ENCODE measurements at places on chromosomes 6 and 20.

DNA sequence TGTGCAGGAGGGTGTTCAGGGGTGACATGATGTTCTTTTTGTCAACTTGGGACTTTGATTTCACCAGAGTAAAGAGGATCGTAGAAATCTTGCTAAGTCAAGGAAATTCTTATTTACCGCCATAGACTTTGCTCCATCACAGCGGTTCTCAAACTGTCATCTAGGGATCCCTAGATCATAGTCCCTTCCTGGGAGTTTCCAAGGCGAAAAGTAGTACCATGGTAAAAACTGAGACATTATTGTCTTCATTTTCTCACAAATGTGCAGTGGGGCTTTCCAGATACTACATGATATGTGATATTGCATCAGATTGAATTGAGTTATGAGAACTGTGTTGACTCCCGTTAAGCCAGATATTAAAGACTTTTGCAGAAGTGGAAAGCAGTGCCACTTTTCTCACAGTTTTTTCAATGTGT, 79.7 kb downstream of the JARID2 start:
- no peak for DNase-seq

DNA sequence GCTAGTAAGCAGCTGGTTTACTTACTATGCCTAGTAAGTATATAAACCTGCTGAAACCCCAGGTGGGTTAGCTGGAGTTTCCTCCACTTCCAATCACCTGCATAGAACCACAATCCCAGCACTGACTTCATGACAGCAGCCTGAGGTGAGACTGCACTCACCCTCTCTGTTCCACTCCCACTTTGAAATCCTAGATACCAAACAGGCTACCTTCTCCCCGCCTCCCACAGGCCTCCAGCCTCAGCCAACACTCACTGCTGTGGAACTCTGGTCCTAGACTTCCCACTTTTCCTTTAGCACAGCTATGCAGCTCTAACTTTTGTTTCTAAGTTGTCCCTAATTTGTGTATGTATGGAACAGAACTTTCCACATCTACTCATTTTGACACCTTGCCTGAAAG, 149.7 kb upstream of the ARID1B start:
- no peak for DNase-seq

DNA sequence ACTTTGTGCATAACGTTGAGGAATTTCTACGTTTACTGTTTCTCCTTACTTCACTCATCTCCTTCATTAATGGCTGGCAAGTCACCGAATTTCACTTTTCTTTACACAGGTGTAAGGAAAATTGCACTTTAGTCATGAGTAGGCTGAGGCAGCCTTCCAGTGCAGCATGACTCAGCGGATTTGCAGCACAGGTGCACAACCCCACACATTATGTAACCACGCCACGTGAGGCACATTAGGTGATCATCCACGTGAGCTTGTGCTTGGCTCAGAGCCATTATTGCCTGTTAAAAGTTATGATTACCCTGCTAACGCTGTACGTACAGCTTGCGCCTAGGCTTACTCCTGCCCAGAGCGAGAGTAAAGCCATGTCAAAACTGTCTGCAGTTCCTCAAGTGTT, 158.8 kb downstream of the NKAIN2 start:
- no peak for DNase-seq

DNA sequence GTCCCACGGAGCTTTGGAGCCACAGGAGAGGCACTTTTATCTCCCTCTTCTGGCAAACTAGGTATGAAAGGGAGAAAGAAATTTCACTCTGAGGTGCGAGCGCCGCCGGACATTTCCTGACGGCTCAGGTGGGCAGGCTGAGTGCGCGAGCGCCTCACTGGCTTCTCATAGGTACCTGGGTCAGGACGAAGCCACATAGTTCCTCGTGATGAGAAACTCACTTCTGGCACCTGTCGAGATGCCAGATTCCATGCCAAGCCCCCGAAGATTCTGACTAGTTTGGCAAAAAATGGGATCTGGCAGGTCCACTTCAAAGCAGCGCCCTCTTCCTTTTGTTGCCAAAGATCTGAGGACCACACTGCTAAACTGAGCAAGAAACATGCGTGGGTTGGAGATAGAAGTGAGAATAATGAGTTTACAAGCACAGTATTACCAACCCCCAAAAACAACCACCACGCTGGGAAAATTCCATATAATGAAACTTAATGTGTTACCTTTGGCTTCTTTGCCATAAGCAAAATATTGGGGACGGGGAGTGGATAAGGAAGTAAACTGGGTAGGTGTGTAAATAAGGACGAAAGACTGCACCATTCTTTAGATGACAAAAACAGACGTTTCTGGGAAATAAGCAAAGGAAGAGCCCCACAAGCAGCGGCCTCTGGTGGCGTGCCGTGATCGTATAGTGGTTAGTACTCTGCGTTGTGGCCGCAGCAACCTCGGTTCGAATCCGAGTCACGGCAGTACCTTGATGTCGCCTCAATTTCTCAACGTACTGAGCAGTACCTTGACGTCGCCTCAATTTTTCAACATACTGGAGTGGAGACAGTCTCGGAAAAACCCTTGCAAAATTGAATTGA, 89.8 kb upstream of the PRSS16 start:
- no peak for DNase-seq

DNA sequence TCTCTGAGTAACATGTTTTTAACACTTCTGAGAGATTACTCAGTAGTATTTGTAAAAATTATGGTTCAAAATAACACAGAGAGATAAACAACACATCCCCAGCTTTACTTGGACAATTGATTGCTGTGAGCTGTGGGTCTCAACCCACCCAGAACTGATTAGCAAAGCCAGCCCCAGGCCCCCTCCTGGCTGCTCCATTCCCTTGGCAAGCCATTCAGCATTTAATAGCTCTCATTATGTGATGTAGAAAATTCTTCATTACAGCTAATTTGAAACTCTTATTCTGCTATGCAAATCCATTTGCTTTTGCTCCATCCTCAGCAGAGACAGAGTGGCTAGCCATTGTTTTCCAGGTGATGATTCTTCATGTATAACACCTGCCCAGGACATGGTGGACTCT, 16.6 kb upstream of the SIRT5 start:
- DNase-seq = no peak

DNA sequence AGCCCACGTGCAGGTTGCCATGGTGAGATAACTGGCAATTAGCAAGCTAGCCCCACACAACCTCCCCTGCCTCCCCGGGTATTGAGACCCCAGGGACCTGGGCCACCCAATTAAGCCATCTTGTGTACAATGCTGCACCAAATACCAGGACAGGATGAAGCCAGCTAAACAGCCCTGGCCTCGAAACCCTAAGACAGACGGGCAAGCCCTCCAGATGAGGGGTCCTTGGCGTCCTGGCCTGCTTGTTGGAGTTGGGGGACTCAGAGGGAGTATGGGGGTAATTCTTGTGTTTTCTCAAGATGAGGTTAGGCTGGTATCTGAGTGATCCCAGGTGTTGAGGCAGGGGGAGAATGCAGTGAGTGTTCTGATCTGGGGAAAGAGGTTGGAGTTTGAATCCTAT, 8.8 kb upstream of the MAPRE1 start:
- DNase-seq = no peak

DNA sequence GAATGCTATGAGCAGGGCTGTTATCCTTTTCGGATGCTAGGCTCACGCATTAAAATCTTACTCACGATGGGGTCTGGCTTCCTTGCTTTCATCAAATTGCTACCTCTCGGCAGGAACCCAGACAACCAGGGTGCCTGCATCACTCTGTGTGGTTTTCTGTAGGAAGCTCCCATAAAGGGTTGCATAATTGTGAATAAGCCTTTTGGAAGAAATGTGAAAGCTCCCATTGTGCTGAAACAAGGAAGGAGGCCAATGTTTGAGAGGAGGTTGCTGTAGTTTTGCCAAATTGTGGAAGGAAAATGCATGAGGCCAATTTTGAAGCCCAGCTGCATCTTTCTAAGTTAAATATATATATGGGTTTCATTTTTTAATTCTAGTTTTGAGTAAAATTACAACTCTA, 615.5 kb downstream of the C6orf118 start:
- no peak for DNase-seq

DNA sequence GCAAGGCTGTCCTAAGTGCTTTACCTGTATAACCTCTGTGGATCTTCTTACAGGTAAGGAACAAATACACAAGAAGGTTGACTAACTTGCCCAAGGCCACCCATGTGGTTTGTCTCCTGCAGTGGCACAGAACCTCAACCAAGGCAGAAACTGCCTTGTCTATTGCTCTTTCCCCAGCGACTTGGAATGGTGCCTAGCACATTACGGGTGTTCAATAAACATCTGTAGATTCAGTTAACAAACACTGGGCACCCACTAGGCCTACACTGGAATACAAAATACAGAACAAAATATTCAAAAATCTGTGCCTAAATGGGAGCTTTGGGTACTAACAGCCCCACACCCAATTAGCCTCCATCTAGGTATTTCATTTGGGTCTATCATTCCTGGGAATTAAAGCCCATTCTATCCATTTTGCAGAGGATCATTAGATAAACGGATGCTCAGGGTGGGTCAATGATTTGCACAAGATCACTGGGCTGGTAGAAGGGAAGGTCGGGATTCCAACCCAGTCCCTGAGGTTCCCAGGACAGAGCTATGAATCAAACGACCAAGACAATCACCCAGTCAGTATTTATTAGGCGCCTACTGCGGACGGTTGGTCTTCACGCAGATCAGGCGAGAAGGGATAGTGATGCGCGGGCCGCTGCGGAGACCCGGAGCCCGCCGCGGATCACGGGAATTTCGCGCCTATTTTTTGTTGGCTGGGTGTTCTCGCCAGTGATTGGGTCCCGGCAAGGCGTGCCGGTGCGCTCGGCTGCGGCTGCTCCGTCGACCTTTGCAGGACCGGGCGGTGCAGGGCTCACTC, at the start of gene STK35:
Gene STK35 (plus strand): TSS at position 771 of the 808 bp plus-strand sequence. CDS start 55 bp downstream, outside the sequence.
- DNase-seq = no peak

GRCh38 chr6:5850848-5851255, 155.9 kb downstream of the NRN1 start:
- DNase-seq = no peak

GRCh38 chr20:22931653-22932608, 103.2 kb upstream of the SSTR4 start:
- DNase-seq = no peak

DNA sequence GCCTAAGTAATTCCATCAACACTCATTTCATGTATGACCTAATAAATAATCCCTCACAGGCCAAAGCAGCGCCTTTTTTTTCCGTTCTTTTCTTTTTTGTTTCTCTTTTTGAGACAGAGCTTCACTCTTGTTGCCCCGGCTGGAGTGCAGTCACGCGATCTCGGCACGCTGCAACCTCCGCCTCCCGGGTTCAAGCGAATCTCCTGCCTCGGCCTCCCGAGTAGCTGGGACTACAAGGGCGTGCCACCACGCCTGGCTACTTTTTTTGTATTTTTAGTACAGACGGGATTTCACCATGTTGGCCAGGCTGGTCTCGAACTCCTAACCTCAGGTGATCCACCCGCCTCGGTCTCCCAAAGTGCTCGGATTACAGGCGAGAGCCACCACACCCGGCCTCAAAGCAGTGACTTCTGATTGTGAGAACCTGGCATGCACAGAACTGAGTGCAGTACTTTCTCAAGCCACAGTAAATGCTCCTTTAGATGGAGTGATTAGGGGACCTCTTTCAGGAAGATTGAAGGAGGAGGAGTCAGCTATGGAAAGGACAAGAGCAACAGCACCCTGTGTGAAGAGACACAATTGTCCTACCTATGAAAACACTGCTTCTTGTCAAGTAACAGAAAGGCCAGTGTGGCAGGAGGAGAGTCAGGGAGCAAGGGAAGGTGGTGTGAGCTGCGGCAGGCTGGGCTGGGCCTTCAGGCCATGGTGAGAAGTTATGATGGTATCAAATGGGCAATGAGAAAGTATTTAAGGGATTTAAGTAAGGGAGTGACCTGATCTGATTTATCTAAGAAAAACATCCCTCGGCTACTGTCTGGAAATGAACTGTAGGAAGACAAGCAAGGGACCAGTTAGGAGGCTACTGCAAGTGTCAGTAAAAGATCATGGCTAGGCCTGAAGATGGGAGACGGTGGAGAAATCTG, 1.7 kb upstream of the SCAF8 start:
- DNase-seq = no peak

GRCh38 chr6:5175635-5176034, 85.1 kb downstream of the LYRM4 start:
- no peak for DNase-seq

GRCh38 chr6:148438632-148439031, 96.0 kb downstream of the SASH1 start:
- DNase-seq = no peak

DNA sequence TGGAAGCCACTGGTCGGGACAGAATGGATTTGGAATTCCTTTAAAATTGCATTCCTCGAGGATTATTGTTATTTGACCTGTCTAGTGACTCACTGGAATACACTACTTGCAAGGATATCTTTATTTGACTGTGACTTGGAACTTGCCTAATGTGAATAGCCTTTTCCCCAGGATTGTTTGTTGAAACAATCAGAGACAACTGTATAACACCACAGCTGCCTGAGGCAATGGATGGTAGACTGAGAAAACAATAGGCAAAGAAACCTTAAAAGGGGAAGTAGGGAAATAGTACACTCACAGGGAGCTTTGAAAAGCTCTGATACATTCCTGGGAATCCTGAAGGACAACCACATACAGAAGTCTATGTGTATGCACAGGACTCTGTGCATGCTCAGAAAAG, 465.3 kb downstream of the BMP2 start:
- DNase-seq = no peak

DNA sequence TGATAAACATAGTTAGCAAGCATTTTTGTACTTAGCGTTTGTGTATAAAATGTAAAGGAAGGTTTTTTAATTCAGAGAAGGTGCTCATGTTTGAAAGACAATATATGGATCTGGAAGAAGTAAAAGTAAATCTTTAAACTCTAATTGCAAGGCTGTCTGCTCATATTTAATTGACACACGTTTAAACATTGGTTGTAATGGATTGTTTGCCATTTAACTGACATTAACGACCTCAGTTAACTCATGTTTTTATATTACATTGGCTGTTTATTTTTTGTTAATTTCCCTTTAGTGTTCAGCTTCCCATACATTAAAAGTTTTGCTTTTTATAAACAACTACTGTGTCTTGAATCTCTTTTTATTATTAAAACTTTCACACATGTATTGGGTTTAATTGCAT, 208.1 kb downstream of the ARID1B start:
- DNase-seq = no peak

GRCh38 chr6:30192076-30192475, 21.1 kb downstream of the TRIM26 start:
- DNase-seq = no peak

GRCh38 chr20:53917145-53918019, 153.0 kb downstream of the BCAS1 start:
- DNase-seq = no peak
